Stimulated activated CD8-positive, alpha-beta memory T cell treated with anti-CD3 and anti-CD28 coated beads, Interleukin-7, amount 100 ng/mL, for 4 hours (primary cell): ENCODE measurements at places on chromosomes 1 and 21.

- DNase-seq = no peak
Measured at GRCh38 chr1:119632103-119632490, 16.0 kb downstream of the ZNF697 start.

GRCh38 chr1:36007741-36008140, 76.2 kb upstream of the TEKT2 start:
- DNase-seq = no peak

GRCh38 chr1:45348609-45348965, 8.3 kb upstream of the MUTYH start:
- no peak for DNase-seq

- no peak for DNase-seq
Measured at GRCh38 chr1:76508871-76509270, 358.4 kb upstream of the ST6GALNAC5 start.

DNA sequence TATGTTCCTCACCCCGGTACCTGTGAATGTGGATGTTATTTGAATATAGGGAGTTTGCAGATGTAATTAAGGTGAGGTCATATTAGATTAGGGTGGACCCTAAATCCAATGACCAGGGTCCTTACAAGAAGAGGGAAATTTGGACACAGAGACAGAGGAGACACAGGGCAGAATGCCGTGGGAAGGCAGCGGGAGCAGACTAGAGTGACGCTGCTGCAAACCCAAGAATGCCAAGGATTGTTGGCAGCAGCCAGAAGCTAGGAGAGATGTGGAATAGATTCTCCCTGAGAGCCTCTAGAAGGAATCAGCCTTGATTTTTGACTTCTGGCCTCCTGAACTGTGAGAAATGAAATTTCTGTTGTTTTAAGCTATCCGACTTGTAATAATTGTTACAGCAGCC, 53.6 kb downstream of the SPATA46 start:
- no peak for DNase-seq

GRCh38 chr1:23166854-23167253, 1.8 kb downstream of the LUZP1 start:
- no peak for DNase-seq
